ENCODE measurements at places on chromosomes 5 and 9.

DNA sequence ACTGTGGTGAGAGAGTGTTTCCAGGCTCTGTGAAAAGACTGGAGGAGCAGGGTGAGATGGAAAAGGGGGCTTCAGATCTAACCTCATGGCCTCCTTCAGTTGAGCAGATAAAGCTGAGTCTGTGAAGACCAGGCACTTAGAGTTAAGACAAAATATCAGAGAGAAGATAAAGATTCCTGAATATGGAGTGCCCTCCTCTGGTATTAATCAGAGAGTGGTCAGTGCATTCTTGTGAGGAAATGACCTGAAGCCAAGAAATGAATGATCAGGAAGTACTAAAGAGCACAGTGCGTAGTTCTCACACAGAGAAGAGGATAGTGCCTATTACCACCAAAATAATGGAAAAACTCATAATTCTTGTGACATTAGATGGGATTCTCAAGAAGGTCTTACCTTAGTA, 1417.0 kb upstream of the ACO1 start:
- no peak for DNase-seq

- DNase-seq: no peak
Observed at GRCh38 chr5:180849827-180850226, 11.2 kb downstream of the ZFP62 start.

DNA sequence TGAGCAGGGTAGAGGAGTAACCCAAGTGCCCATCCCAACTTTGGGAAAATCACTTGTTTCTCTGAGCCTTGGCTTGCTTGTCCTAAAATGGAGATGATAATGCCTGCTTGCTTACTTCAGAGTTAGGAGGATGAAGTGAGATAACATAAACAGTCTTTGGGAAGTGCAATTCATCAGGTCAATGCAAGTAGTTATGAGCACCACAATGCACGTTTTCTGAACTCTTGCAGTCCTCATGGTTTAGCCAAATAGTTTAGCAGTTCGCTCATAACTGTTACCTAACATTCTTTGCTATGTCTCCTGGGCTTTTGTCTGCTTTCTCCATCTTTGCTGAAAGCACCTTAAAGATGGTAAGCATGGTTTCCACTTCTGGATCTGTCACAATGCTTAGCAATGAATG, 270.0 kb downstream of the ADAMTSL1 start:
- no peak for DNase-seq

DNA sequence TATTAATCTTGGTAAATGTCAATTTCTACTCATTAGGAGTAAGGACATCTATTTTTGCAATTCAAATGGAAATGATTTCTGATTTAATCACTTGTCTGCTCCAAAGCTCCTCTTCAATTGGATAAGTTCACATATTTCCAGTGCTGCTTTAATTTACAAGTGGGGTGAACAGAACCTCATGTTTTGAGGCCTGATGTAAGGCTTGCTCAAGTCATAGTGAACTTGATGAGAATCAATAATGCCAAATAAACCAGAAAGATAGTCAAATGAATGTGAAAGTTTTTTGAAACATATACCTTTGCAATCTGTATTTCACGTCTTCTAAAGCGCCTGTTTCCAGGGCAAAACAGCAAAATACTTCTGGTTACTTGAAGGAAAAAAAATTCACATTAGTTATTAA, 15.4 kb upstream of the ACOT12 start:
- DNase-seq: no peak

- DNase-seq: no peak
Observed at GRCh38 chr9:73116031-73116430, 35.6 kb upstream of the ANXA1 start.

DNA sequence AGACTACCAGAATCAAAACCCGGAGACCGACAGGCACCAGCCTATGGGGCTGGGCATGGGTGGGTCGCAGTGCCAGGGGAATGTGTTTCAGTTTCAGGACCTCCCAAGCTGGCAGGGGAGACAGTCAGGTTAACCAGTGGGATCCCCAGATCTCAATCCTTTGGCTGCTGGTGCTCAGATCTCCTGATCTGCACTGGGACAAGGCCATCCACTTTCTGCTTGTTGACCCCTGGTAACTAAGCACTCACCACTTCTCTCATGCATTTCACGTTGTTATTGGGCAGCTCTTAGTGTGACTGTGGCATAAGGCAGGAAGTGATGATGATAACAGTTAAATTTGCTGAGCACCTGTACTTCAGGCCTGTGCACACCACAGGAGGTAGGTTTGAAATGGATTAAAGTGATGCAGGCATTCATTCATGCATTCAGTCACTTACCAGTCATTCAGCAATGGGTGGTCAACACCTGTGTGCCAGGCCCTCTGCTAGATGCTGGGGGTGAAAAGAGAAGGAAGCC, 42.1 kb upstream of the STXBP1 start:
- DNase-seq: no peak

DNA sequence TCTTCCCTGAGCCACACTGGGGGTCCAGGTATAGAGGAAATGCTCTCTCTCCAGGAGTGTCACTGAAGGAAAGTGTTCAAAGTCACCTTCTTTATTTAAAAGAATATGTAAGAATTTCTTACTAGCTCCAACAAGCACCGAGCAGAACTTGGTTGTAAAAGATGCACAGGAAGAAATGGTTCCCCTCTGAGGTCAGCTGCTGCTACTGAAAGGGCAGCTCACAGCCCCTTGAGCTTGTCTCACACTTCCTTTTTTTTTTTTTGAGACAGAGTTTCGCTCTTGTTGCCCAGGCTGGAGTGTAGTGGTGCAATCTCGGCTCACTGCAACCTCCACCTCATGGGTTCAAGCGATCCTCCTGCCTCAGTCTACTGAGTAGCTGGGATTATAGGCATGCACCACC, 77.2 kb downstream of the PRRT1B start:
- no peak for DNase-seq

DNA sequence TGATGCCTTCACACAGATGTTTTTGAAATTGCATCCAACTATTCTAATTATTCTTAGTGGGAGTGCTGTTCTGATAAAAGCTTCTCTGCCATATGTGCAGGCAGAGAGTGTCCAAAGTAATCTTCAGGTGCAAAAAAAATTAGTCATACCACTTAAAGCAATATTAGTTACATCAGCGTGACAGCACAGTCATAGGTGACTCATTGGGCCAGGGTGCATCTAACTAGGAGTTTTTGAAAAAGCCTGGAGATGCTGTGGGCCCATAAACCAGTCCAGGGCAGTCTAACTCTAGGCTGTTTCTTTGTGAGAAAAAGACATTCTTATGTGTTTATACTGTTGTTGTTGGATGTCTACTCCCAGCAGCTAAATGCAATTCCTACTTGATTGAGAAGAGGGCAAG, 33.0 kb upstream of the C6 start:
- no peak for DNase-seq

- DNase-seq: no peak
Observed at GRCh38 chr5:13354611-13355010, 589.9 kb downstream of the DNAH5 start.

GRCh38 chr9:35579130-35579529, 25.9 kb upstream of the TESK1 start:
- DNase-seq: no peak

DNA sequence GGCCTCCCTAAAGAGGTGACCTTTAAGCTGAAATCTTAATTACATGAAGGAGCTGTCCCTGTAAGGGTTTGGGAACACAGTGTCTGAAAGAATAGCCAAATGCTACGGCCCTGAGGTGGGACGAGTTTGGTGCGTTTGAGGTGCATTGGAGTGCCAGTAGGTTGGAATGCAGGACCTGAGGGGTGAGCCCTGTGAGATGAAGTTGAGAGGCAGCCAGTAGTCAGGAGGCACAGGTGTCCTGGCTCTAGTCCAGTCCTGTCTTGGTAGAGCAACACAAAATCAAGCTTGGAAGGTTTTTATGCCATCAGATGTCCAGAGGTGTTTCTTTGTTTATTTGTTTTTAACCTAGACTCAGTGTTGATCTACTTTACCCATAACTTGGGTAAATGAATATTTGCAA, 108.5 kb downstream of the ARHGAP26 start:
- DNase-seq: no peak

GRCh38 chr5:131114754-131115153, 50.3 kb downstream of the HINT1 start:
- no peak for DNase-seq

- peak; percentile 85 for DNase-seq
Observed at GRCh38 chr5:152142840-152143469, 218.3 kb upstream of the GLRA1 start.

DNA sequence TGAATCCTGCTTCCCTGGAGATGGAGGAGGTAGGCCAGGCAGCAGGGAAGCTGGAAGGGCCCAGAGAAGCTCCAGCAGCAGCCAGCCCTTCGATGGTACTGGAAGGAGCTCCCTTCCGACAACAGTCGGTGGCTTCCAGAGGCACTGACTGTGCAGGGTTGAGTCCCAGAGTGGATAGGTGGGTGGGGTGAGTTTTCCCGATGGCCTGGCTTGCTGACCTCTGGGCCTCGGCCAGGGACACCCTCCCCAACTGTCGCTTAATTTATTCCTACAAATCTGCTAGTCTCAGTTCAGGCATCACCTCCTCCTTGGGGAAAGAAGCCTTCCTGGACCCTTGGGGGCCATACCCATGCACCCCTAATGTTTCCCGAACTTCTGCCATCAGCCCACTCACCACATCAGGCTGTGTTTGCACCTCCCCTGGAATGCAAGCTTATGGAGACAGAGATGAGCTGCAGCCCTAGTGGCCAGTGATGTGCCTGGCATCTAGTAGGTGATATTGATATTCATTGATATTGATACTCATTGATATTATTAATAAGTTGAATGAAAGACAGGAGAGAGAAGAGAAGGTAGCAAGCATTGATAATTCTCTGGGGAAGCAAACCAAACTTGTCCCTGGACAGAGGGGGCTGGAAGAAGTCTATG, 104.6 kb upstream of the BOD1 start:
- peak; percentile 55 for DNase-seq

DNA sequence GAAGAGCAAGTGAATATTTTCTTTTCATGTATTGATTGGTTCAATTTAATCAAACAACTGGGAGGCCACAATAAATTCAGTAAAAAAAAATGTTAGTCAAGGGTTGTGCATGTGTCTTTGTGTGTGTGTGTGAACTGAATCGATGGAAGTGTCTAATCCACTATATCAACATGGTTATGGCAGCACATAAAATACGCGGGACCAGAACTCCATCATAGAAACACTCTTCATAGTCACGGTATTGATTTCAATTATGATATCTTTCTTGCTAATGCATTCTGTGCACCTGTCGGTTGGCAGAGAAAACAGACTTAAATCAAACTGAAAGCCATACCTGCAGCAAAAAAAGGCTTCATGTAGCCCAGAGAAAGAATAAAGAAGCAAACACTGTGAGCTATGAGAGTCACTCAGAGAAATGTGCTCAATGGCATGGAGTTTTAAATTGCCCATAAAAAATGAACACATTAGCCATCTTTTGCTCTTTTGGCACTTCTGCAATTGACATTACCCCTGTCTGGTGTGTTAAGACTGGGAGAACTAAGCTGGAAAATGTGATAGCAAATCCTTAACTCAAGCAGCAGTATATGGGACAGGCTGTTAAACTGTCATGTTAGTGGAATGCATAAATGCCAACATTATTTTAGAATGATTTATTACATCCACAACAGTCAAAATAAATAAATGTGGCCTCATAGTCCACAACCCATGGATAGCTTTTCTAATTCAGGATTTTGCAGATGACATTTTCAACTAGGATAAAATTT, 642.4 kb upstream of the C9orf72 start:
- no peak for DNase-seq

DNA sequence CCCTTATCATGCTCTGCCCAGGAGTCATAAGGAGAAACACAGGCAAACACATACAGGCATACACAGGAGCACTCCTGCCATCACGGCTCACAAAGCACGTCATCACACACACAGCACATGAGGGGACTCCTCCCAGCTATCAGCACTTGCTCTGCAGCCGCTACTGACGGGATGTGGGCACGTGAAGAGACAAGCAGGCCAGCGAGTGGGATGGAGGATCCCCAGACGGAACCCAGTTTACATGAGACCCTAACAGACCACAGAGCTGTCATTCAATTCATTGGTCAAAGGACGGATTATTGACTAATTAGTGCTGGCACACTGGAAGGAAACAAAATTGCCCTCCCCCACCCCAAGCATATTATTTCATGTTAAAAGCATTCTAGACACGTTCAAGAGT, 53.6 kb downstream of the SEMA4D start:
- DNase-seq: no peak

DNA sequence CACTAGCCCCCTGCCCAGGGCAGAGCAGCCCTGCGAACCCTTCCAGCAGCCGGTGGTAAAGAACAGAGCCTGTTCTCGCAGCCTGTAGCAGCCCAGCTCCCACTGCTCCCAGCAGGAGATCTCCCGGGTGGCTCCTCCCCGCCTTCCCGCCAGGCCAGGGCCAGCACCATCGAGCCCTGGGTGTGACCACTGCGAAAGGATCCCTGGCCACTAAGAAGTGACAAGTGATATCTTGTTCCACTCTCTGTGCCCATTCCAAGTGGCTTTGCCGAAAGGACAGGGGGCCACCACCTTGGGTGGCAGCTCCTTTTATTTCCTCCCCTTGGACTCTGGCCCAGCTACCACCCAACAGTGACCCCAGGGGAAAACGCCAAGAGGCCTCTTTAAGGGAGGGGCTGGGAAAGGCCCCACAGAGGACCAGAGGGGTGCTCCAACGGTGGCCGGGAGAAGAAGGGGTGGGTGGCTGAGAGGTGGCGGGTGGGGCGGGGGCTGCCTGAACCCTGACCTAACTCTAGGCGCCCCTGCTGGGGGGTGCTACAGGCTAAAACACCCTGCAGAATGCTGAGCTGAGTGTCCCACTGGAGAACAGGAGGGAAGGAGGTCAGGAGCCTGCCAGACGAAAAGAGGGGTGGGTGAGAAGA, 1.6 kb downstream of the NACC2 start:
- DNase-seq: no peak

DNA sequence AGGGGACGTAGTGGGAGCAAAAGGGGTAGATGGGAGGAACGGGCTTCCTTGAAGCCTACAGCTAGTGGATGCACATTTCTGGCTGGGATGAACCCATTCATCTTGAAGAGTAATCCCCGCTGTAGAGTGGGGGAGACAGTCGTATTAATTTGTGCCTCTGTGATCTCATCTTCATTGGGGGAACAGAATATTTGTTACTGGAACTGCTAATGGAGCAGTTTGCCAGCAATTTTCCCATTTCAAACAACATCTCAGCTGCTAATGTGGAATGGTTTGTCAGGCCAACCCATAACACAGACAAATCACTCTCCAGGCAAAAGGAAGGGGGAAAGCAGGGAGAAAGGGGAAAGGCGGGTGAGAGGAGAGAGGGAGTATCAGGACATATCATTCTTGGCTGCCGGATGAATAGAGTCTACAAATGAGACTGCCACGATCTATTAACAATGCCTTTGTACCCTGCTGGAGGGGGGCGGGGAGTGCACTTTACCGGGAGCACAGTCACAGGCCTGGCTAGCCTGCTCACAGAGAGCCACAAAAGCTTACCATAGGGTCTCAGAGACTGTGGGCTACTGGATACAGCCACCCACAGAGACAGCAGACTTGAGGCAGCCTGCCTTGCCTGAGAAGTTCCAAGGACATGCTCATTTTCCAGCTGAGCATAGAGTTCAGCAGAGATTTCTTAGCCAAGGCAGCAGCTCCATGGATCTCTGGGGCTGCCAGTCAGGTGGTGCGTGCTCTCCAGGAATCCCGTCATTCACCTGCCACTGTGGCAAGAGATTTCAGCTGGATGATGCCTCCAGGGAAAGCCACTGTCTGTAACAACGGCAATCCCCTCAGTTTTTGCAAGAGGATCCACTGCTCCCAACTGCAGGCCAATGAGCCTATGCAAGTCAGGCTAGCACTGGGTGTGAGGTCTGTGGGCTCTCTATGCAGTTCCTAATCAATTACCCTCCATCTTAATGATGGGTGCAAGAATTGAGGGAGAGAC, 217.7 kb upstream of the PANK3 start:
- DNase-seq: no peak

Data from posterior vena cava (tissue), 2 donors.